ENCODE measurements at places on chromosomes 11 and 22.

DNA sequence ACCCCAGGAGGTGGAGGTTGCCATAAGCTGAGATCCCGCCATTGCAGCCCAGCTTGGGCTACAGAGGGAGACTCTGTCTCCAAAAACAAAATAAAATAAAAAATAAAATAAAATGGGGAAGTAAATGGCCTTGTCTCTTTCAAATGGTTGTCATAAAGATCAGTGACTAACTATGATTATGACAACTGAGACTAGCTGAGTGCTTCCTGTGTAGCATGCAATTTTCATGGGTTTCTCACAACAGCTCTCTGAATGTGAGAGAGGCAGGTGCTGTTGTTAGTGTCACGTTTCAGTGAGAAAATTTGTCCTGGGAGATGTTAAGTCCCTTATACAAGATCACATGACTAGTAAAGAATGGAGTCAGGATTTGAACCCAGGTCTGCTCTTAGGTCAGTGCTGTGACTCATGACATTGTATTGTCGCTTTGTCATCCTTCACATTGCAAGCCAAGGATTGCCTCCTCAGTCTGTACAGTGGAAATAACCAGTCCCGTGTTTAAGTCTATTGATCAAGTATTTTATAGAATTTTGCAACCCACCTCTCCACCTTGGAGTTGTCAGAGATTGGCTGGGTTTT is 163.3 kb upstream of the CCDC90B start:
- no peak for DNase-seq

DNA sequence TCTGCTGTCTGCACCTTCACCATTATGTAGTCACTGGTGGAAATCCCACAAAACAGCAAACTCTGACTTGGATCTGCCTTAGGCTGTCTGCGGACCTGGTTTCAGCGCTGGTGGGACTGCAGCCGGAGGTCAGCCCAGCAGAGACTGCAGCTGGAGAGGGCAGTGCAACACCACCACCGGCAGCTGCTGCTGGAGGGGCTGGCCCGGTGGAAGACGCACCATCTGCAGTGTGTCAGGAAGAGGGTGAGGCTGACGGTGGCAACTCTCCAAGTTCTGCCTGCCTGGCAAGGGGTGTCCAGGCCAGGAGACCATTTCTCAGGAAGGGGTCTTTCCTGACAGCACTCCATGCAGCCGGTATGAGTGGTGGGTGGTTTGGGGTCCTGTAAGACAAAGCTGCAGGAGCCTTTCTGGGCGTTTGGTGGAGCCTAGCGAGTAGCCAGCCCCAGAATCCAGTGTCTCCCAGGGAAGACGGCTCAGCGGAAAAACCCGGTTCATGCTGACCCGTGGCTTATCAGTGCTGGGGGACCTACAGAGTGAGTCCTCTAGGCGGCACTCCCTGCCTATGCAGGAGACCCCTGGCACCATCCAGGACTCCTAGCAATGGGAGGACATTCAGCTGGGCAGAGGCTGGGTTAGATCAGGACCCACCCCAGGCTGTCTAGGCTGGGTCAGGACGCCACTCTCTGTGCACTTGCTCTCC is 50.8 kb downstream of the PISD start:
- no peak for DNase-seq

DNA sequence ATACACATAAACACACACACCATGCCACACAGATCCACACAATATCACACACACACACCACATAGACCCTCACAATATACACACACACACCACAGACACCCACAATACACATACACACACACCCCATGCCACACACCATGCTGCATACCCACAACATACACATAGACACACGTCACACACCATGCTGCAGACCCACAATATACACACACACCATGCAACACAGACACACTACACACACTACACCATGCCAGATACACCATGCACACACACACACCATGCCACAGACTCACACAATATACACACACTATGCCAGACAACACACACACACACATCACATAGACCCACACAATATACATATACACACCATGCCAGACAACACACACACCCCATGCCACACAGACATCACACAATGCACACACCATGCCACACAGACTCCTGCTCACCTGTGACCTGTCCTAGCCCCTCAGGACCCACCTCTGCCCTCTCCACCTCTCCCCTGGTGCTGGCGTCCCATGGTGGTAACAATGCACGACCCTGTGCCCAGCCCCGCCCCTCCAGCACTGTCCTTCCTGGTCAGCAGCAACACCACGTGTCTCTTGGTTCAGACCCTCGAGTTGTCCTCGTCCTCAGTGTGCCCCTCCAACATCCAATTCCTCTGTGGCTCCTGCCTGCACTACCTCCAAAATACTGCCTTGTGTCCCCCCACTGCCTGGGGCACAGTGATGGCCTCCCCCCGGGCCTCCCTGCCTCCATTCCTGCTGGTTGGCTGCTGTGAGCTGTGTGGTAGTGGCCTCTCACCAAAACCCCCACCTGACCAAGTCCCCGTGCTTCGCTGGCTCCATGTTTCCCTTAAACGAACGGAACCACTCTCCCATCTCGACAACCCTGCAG is 23.7 kb upstream of the RFPL3 start:
- DNase-seq = no peak

DNA sequence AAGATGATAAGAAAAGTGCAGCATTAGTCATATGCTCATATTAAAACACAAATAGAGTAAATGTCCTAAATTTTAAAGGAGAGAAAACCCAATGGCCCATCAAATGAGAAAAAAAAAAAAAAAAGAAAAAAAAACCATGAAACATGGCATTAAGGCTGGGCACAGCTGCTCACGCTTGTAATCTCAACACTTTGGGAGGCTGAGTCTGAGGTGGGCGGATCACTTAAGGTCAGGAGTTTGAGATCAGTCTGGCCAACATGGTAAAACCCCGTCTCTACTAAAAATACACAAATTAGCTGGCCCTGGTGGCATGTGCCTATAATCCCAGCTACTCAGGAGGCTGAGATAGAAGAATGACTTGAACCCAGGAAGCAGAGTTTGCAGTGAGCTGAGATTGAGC is 515.5 kb upstream of the ANO3 start:
- DNase-seq = no peak

- DNase-seq = no peak
Observed at GRCh38 chr22:50726643-50727340, 11.2 kb upstream of the ACR start.

- DNase-seq = peak; percentile 66
Observed at GRCh38 chr22:21642584-21643448, 714 bp downstream of the SDF2L1 start.

DNA sequence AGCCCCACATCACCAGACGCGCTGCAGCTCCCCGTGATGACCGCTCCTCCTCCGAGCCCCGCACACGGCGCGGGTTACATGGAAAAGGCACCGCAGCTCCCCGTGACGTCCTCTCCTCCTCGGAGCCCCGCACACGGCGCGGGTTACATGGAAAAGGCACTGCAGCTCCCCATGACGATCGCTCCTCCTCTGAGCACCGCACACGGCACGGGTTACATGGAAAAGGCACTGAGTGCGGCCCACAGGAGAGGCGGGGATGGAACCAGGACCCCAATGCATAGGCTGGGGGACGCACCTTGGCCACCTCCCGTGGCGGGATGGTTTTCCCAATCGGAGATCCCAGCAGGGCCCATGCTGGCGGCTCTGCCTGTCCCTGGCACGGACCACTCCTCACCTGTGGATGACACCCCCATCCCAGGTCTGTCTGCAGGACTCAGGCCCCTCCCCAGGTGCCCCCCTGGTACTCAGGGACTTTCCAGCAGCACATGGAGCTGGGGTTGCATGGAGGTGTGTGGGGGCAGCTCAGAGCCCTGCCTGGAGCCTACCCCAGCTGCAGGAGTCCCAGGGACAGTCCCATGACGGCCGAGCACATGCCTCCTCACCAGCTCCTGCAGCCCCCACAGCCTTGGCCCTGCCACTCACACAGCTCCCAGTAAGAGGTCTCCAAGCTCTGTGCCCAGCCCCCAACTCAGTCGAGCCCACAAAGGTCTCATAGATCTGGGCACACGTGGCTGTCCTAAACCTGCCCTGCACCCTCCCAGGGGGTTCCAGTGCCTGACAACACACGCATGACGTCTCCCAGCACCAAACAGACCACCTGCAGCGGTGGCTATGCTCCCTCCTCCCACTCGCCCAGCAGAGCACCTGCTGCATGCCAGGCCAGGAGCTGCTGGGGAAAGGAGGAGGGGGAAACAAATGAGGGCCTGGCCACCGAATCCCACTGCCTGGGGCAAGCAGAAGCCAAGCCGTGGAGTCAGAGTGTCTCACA is 166.6 kb downstream of the BRD1 start:
- no peak for DNase-seq

DNA sequence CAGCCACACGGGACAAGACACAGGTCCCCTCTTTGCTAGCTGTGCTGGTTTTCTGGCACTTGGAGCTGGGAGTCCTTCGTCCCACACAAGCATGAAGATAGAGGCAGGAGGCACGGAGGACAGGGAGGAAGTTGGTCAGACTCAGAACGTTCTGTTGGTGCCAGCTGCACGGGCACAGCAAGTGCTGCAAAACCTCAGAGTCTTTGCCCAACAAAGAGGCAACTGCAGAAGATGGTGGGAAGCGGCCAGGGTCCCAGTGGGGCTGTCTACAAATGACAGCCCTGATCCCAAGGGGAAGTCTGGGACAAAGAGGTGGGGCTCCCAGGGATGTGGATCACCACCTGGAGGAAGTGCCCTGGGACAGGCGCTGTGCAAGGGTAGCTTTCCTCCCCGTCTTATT is 9.4 kb upstream of the OSM start:
- DNase-seq = no peak
